ENCODE measurements at places on chromosomes 13 and 19. TPM values are rescaled to one million over a fixed set of nuclear protein-coding genes. Genes with fewer than 3 reads are reported as not detected.
A peak's percentile ranks its signal among the peaks of the same experiment; 100 is the strongest.

- no peak for DNase-seq
Observed at GRCh38 chr13:35888457-35888883, 242.7 kb downstream of the DCLK1 start.

- DNase-seq: peak; percentile 75
Observed at GRCh38 chr19:4606921-4607678, 32.2 kb upstream of the TNFAIP8L1 start.

DNA sequence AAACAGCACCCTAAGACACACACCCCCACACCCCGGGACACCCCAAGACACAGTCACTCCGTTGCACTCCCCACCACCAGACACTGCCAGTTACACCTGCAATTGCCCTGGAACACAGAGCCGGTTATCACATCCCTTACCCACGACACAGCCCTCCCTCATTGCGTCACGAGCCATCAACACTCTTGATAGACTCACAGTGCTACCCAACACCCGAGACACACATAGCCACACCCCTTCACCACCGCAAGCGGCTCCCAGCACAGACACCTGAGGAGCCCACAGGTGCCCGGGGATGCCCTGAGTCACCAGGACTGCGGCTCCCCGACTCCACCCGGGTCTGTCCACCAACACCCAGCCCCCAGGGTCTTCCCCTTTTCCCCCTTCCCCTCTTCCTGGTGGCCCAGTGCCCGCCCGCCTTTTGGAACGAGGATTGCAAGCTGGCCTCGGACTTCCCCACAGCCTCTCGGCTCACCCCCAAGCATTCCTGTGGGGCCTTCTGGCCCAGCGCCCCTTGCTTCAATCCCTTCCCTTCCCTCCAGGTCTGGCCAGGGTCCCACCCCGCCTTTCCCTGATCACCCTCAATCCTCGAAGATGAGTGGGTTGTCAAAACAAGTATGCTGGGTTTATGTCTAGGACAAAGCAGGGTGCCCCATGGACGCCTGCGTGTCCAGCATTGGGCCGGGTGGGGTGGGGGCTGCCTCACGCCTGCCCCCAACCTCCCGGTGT, 1.7 kb upstream of the PTGER1 start:
- DNase-seq: peak; percentile 81

- DNase-seq: peak; percentile 73
Observed at GRCh38 chr19:27971071-27971470, 1241.9 kb downstream of the UQCRFS1 start.

Gene ANKLE1
- total RNA-seq: 0.27 TPM

Gene DNAAF3
- 0.94 TPM for total RNA-seq
